ENCODE measurements at places on chromosomes 7 and 10.

DNA sequence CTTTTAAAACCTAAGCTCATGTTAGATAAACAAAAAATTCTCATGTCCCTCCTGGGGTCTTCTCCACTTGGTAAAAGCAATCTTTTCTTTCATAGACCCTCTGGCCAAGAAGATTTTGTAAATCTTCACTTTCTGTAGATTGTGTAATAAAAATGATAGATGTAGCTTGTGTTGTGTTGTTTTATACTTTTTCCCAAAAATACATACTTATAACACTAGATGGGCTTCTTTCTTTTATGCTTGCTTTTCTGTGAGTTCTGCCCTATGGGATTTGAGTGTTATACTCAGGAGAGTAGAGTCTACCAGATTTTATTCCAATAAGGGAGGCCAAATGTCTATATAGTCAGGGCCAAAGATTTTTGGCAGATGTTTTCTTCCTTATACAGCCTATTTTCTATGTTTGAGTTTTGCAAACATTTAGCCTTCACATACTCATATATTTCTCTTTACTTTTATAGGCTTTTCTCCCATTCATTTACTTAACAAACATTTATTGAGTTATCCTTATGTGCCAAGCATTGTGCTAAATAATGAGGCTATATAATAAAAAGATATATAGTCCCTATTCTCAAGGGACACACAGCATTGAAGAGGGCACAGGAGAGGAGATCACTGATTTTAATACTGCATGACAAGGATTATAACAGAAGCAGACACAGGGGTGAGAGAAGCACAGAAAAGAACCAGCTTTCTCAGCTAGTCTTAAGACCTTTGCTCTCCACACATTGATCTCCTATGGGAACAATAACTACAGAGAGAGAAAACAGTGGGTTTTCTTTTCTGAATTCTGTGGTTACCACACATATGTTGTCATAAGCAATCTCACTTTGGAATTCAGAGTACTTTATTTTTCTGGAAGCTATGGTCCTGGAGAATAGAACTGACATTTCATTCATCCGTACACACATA lies 58.0 kb upstream of the PNLIP start:
- DNase-seq: no peak

- DNase-seq: no peak
These were observed 30.5 kb upstream of the ZRANB1 start for GRCh38 chr10:124911124-124912067.

GRCh38 chr10:78044699-78045098 lies 11.0 kb downstream of the RPS24 start:
- no peak for DNase-seq

GRCh38 chr7:69282946-69283345 lies 315.3 kb upstream of the AUTS2 start:
- DNase-seq: no peak

GRCh38 chr10:95537542-95537927 lies 23.6 kb downstream of the SORBS1 start:
- no peak for DNase-seq

- DNase-seq: no peak
These were observed 24.7 kb upstream of the GRID1 start for GRCh38 chr10:86391236-86391840.

- no peak for DNase-seq
These were observed 1.2 kb upstream of the SLC13A4 start for GRCh38 chr7:135729230-135729629.

- DNase-seq: no peak
These were observed 161.0 kb downstream of the USP6NL start for GRCh38 chr10:11450427-11450826.

DNA sequence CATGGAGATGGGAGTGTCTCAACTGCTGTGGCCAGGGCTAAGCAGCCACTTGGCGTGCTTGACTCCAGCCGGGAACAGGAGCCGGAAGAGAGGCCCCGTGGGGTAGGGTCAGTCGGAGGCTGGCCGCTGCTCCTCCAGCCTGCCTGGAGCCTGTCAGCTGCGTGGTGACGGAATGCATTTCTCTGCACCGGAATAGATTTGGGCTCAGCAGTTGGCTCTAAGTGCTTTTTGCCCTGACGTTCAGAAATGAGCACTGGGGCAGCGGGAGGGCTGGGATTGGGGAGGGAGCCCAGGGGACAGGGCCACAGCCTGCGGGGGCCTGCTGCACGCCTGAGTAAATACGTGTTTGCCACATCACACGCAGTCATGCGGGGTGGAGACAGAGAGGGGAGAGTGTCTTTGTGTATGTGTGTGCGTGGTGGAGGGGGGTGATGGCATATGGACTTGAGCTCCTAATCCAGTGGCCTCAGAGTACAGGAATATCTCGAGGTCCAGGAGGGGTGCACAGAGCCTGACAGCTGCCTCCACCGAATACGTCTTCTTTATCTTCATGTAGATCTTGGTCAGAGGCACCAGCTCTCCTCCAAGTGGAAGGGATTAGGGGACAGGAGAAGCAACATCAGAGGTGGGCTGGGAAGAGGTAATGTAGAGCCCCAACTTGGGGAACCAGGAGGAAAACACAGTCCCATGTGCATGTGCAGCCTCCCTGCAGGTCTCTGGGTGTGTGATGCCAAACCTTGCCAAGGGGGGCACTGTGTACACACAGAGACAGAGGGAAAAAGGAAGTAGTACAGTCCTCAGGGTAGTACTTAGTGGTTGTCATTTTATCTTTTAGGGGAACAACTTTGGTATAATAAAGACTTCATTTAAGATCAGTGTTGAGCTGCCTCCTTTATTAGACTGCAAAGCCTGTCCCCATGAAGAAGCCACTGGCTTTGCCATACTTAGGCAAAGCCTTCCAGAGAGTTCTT lies 151.4 kb downstream of the CDH23 start:
- no peak for DNase-seq

DNA sequence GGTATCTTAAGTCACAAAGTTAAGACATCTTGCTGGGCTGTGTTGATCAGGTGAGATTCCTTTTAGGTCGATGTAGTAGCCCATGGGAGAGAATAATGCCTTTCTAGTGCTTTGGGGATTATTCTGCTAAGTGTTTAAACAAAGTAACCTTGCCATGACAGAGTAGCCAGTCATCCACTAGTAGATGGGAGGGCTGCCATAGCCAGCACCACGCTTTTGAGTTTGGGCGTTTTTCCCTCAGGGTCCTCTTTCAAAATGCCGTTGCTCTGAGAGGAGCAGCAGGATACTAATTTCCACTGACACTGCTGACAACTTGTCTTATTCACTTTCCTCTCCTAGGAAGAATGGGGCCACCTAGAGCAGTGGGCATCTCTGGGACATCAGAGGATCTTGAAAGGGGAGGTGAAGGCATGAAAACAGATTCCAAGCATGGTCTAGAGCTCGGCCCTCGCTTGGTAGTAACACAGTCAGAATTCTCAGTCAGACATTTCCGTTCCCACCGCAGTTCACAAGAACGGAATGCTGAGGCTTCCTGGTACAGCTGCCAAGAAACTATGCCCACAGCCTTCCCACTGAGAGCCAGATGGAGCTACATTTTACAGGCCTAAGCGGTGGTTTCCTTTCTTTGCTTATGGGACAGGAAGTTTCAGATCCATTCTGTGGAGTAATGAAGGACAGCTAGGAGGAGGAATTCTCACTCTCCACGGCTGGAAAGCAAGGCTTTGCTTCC lies 15.3 kb upstream of the RSU1 start:
- DNase-seq: no peak

- peak; percentile 87 for DNase-seq
These were observed 110.6 kb upstream of the EFCAB10 start for GRCh38 chr7:105691680-105692564.

GRCh38 chr10:110275128-110275729 lies 29.5 kb downstream of the SMNDC1 start:
- no peak for DNase-seq

DNA sequence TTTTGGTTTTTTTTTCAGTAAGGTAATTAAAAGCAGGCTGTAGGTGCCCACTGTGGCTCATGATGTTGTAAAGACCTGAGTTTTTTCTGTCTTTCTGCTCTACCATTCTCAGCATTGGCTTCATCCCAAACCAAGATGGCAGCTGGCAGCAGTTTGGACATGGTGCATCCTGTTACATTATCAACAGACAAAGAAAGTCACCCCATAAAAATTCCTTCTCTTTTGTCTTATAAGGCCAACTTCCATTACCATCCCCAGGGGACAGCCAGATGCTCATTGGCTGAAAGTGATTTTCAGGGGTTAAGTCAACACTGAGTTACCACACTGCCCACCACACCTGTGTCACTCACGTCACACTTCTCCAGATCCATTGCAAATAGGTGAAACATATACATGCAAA lies 558.4 kb downstream of the SDK1 start:
- no peak for DNase-seq

DNA sequence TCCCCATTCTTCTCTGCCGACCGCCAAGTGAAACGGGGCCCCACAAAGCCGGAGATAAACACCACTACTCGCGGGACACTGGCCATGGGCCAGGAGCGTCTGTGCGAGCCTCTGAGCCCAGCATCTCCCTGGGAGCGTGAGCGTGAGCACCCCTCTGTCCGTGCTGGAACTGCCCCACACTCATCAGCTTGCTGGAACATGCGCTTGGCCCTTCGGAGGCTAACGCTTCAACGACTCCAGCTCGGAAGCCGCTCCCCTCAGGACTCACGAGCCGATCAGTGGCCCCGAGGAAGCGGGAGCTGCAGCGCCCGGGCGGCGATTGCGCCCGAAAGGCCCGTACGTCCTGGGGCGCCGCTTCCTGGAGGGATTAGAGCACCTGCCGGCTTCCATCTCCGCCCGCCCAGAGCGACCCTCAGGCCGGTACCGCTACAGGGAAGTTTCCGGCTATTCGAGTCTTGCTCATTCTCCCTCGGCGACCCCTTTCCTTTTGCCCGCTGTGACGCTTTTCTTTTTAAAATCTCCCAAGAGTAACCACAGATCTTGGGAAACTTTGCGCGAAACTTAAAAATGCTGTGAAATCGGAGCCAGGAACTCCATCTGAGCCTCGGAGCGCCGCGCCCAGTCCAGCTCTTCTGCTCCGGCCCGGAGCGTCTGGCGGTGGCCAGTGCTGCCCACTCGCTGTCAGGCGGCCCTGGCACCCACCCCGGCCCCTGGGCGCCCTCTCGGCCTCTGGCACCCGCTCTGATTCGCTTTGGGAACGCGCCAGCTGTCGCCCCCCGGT lies 1.0 kb downstream of the TLL2 start:
- peak; percentile 1 for DNase-seq

- no peak for DNase-seq
These were observed 17.8 kb upstream of the ERCC6 start for GRCh38 chr10:49556723-49557122.

- peak; percentile 7 for DNase-seq
These were observed 68.0 kb downstream of the LANCL2 start for GRCh38 chr7:55432939-55433784.

GRCh38 chr10:108556186-108556585 lies 1367.1 kb downstream of the XPNPEP1 start:
- no peak for DNase-seq

- peak; percentile 71 for DNase-seq
These were observed 72.7 kb downstream of the LHPP start for GRCh38 chr10:124534231-124534798.

GRCh38 chr10:21069929-21070700 lies 173.0 kb upstream of the NEBL start:
- no peak for DNase-seq

DNA sequence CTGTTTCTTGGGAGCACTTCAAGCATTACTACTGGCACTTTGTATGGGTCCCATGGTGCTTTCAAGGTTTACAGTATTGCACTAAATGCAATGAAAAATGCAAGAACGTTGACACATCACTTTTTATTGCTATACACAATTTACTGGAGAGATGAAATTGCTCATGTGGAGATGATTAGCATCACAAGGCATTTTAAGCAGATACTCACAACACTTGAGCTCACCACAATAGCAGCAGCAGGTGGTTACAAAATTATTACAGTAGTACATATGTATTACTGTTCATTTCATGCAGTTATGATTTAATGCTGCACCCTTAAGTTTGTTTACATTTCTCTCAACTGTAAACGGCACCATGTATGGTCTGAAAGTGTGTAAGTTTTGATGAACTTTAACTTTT lies 537.7 kb downstream of the GRM8 start:
- no peak for DNase-seq

GRCh38 chr10:662223-662605 lies 27.3 kb downstream of the DIP2C start:
- no peak for DNase-seq

- DNase-seq: no peak
These were observed 15.5 kb upstream of the CRCP start for GRCh38 chr7:66099232-66099550.

DNA sequence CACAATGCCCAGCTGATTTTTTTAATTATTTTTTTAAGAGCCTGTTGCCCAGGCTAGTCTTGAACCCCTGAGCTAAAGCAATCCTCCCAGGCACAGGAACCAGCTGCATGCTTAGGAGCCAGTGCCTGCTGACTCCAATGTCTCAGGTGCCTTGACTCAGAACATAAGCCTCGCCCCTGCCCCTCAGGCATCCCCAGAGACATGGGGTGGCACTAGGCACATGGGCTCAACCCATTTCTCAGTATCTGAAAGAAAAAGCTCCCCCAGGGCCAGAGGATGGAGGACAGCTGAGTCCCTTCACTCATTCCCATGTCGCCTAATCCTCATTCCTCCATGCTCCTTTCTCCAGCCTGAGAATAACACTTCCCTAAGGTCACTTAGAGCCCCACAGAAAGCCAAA lies 39.1 kb downstream of the KCNH2 start:
- DNase-seq: no peak

GRCh38 chr7:37206192-37206591 lies 242.5 kb downstream of the ELMO1 start:
- DNase-seq: no peak

DNA sequence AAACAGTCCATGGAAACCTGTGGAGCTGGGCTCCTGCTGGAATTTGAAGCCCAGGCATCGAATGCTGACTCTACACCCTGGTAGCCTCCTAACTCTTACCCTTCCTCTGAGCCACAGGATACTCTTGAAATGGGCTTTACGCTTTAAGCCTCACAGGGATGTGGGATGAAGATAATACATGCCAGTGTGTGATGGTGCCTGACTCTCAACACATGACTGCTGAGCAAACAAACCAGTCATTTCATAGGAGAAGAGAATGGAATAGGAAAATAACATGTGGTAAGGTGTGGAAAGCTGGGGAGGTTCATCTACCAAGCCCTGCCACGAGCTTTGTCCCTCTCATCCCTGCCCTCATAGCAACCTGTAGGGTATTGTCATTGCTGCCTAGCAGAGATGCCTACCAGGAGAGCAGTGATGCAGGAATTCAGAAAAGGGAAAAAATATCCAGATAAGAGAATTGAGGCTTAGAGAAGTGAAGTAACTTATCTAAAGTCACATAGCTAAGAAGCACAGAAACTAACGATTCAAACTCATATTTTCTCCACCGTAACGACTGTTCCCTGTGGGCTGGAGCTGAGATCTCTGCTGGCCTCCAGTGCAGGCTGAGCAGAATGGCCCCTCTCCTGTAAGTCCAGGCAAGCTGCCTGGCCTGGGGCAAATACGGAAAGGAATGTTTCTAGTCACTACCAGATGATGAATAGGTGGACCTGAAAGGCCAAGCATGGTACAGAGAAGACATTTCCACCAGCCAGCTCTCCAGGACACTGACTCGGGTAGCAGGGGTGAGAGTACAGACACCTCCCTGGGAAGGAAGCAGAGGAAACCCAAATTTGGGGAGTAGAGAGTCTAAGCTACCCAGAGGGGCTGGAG lies 90.2 kb upstream of the DUSP5 start:
- no peak for DNase-seq

Measured in naive B cell (primary cell).